Effector CD8-positive, alpha-beta T cell (primary cell): ENCODE measurements at places on chromosomes 7 and 10.

DNA sequence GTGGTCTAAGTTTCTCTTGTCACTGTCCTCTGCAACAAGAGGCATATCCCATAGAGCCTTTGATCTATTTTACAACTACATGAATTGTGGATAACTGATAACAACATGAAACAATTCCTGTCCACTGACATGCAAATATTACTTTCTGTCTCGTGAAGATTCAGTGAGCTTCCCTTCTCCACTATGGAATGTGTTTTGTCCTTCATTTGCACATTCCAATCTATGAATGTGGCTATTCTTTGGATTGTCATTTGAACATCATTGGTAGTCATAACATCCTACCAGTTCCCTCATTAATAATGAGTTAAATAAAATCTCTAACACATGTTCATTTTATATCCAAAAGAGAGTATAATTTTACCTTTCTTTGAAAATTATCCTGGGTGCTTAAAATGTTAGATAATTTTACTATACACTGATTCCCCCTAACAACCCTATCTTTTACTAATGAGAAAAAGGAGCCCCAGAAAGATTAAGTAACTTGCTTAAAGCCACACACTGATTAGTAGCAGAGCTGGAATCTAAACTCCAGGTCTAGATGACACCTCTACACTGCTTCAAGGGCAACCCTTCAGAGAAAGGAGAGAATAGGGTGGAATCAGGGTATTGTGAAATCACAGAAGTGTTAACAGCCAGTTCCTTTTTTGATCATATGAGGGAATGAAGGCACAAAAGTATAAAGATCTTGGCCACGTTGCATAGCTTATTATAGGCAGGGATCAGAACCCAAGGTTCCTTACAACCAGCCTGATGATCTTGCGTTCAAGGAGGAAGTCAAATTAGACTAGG lies 39.1 kb downstream of the PDE1C start:
- no peak for DNase-seq

GRCh38 chr10:59830601-59831259 lies 75.6 kb downstream of the CCDC6 start:
- DNase-seq, result no peak

- DNase-seq, result no peak
Observed at GRCh38 chr10:33483124-33483815, 148.8 kb upstream of the NRP1 start.

DNA sequence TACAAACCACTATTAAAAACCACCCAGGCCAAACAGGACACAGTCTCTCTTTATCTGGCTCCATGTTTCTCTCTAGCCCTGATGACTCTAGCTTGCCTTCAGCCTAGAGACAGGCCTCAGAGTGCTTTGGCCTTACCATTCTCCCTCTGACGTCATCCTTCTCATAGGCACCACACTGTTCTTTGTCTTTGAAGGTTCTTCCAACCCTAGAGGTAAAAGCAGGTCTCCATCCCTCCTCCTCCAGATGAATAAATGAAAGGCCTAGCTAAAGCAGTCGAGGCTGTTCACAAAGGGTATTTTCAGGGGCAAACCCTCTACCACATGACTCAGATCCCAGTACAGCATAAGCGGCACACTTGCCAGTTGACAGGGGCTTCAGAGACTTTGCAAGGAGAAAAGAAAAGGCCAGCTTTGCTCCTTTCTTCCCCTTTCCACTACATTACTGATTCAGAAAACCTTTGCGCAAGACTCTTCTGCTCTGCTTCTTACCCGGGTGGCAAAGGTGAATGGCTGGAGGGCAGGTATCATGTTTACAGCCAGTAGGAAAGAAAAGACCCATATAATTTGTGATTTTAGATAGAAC lies 14.8 kb downstream of the NFE2L3 start:
- DNase-seq, result no peak

DNA sequence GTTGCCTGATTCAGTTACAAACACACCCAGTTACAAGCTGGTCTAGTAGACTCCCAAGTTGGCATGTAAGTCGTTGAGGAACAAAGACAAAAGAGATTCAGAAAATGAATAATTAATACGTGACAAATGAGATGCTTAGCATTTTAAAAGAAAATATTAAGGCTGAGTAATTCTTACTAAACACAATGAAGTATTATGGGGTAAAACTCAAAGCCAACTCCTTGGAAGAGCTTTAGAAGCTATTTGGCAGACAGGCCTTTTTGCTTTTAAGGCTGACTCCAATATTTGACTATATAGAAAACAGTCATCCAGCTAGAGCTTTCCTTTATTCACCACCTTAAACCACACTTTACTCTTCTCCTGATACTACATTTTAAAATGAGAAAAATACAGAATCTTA lies 5.4 kb downstream of the TRDMT1 start:
- DNase-seq, result no peak

DNA sequence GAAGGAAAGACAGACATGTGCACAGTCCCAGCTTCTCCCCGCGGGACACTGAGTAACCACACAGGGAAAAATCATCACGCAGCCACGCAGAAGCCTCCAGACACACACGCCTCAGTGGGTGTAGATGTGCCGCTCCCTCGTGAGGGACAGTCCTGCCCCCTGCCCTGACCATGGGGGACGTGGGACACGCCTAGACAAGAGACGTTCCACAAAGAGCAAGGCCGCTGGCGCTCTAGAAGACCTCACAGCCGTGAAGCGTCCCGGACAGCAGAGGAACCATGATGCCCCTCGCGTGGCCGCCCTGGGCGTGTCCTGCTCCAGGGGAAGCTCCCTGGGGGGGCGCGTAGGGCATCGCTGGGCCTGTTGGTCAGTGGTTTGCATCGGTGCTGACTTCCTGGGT lies 210.8 kb downstream of the DNAJB6 start:
- DNase-seq, result no peak

DNA sequence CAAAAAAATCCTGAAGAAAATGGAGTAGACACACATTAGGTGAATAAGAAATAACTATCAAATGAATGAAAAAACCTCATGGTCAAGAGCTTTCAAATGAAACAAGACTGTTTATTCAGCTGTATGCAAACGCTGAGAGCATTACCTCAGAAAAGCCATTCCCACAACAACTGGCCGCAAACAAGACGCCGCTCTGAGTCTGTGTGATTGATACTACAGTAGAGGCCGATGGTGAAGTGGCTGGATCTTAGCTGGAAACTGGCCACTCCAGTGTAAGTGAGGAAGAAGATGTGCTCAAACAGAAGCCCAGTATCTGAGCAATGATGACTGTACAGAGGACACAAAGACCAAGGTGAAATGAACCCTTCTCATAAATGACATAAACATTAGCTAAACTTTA lies 252.4 kb upstream of the GHITM start:
- DNase-seq, result no peak

DNA sequence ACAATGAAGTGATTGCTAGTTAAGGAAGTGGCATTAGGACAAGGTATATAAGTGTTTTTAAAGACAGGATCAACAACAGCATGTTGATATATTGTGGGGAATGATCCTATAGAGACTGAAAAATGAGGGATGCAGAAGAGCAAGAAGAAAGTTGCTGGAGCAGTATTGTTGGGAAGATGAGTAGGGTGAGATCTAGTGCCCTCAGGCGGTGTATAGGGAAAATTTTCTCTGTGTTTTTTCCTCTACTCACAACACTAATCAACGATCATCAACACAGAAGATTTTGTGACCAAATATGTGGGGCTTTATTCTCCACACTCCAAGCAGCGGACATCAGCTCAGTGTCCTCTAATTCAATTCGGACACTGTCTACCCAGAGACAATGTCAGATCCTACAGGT lies 9.6 kb upstream of the PTTG1IP2 start:
- DNase-seq, result no peak

- DNase-seq, result no peak
Observed at GRCh38 chr7:13290975-13291374, 603.5 kb downstream of the ARL4A start.

DNA sequence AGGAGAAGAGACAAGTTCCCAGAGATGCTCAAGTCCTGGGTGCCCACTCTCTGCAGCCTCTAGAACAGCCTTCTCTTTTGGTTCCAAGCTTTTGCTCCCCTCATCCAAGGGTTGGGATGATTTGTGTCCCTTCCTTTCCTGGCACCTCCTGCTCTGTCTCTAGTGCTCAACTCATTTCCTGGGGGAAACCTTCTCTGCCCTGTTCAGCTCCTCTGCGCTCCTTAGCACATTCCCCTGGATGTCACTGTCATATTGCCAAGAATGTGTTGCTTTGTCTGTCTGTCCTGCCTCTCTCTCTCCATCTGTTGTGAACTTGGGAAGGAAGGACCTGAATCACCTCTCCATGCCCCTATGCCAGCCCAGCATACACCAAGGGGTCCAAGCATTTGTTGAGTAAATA lies 5.1 kb upstream of the LBX1 start:
- DNase-seq, result no peak

DNA sequence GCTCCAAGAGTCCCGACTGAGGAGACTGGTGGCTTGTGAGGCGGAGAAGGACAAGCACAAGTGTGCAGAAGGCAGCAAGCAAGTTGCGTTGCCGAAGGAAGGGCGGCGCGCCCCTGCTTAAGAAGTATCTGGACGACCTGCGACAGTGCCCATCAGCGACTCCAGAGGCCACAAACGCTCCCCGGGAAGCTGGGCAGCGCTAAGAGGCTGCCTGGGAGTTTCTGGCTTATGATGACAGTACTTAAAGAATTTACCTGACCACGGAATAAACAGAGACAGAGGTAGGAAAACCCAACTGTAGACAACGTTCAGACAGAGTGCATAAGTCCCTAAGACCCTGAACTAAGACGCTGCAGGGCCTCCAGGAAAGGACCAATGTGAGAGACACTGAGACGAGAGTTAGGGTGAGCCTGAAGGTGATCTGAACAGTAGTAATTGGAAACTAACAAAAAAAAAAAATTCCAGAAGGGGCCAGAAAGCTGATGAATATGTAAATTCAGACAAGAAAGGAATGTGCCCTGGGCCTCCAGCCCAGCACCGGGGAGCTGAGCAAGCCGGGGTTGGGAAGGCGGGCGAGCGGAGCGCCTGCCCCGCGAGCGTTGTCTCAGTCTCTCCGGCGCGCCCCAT lies 1.0 kb downstream of the OSBPL3 start:
- no peak for DNase-seq

DNA sequence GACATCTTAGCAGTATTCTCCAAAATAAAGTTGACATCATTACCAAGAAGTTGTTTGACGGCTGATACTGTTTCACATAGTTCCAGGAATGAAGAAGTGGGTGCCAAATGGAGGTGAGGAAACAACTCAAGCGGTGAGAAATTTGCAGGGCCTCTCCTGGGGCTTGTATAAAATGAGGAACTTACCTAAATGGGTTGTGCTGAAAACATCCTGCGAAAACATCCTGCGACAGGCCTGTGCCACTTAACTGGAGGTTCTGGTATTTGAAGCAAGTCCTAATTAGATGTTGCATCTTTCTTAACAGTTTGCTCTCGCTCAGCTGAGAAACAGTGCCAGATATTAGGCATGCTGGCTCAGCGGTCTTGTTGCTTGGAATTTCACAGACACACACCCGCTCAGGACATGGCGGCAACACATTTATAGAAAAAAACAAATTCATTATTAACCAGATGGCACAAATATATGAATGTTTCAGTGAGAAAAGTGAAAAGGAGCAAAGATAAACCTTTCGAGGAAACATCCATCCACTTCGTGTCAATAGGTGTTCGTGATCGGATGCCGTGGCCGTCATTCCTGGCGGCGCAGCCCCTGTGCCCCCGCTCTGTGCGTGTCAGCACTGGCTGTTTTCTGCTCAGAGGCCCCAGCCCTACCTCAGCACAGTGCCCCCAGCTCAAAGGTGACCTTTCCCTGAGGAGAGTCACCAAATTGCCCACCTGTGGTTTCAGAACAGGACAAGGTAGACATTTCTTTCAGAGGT lies 48.1 kb downstream of the CDC123 start:
- DNase-seq, result no peak

DNA sequence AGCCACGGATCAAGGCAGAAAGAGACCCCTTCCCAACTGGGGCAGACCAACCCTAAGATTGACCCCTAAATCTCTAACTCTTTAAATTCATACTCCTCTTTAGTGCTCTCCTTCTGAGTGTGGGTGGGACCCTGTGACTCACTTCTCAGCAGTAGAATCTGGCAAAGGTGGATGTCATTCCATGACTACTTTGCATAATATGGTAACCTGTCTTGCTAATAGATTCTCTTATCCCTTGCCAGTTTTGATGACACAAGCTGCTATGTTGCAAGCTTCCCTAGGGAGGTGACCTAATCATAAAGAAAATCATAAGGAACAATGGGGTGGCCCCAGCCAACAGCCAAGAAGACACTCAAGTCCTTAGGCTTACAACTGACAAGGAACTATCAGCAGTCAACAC lies 155.4 kb upstream of the VWC2 start:
- DNase-seq, result no peak

GRCh38 chr10:31822150-31822549 lies 106.5 kb downstream of the ARHGAP12 start:
- no peak for DNase-seq

DNA sequence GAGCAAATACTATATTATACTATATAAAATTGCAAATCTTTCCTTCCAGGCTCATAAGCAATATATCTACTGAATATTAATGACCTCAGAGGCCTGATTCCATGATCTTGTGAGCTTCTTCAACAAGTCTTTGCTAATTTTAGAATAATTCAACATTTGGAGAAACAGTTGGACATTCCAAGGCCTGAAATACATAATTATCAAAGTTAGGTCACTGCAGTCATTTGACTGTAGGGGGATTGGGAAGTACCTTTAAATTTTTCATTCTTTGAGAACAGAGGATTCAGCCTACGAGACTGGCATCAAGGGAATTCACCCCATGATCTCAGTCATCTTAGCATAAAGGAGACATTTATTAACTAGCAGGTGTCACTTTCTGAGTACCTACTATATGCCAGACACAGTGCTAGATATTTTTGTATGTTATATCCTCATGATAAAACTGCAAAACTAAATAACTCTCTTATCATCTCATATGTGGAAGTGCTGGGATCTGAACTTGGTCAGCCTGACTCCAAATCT lies 85.4 kb downstream of the DOCK4 start:
- DNase-seq, result no peak

- DNase-seq, result no peak
Observed at GRCh38 chr10:12235116-12235694, 39.2 kb downstream of the CDC123 start.
